Heart right ventricle (tissue), 16 donors: ENCODE measurements at places on chromosomes 5 and 9. TPM values are rescaled to one million over a fixed set of nuclear protein-coding genes. Genes with fewer than 3 reads are reported as not detected.
A peak's percentile ranks its signal among the peaks of the same experiment; 100 is the strongest.

SLC6A3 gene
- total RNA-seq = not detected

GLRA1 gene
- not detected for total RNA-seq

SPATA31E1 gene
- total RNA-seq = not detected

DNA sequence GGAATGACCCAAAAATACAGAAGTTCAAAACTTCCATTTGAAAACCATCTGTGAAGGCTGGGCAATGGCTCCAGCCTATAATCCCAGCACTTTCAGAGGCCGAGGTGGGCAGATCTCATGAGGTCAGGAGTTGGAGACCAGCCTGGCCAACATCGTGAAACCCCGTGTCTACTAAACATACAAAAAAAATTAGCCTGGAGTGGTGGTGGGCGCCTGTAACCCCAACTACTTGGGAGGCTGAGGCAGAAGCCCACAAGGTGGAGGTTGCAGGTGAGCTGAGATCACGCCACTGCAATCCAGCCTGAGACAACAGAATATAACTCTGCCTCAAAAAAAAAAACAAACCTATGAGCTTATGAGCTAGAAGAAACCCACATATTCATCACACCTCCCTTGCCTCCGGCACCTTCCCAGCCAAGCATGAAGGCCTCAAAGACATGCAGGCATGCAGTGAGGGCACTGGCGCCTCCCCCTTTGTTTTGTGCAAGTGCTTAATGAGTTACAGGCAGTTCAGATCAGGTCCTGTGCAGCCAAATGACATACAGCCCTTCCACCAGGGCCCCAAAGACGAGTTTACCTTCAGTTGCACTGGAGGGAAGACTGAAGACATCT is 9.9 kb downstream of the HNRNPH1 start:
- no peak for DNase-seq

- peak; percentile 52 for DNase-seq
Measured at GRCh38 chr5:61631438-61631941, 299.4 kb downstream of the ZSWIM6 start.
